Kidney epithelial cell (primary cell): ENCODE measurements at places on chromosomes 1 and 21. TPM values are rescaled to one million over a fixed set of nuclear protein-coding genes. Genes with fewer than 3 reads are reported as not detected.

FAM78B gene
- total RNA-seq: 0.33 and 2.2 TPM in 2 replicates

TMEM81 gene
- total RNA-seq: 3.0 and 3.6 TPM in 2 replicates

DAB1 gene
- total RNA-seq: under 0.01 and 0.25 TPM in 2 replicates

GJA9 gene
- total RNA-seq: not detected in 2 replicates

MTFR1L gene
- 46.3 and 51.0 TPM in 2 replicates for total RNA-seq

TADA1 gene
- total RNA-seq: 14.0 and 17.0 TPM in 2 replicates

HORMAD1 gene
- total RNA-seq: not detected in 2 replicates

LCE3D gene
- total RNA-seq: not detected in 2 replicates

TRIM63 gene
- 0.14 TPM in 1 of 2 replicates, not detected in the other for total RNA-seq

LAX1 gene
- total RNA-seq: not detected in 2 replicates

FTCD gene
- 0.33 TPM in 1 of 2 replicates, not detected in the other for total RNA-seq

C1orf56 gene
- total RNA-seq: 0.71 and 3.0 TPM in 2 replicates

S100A14 gene
- 4.2 and 4.4 TPM in 2 replicates for total RNA-seq

DNA sequence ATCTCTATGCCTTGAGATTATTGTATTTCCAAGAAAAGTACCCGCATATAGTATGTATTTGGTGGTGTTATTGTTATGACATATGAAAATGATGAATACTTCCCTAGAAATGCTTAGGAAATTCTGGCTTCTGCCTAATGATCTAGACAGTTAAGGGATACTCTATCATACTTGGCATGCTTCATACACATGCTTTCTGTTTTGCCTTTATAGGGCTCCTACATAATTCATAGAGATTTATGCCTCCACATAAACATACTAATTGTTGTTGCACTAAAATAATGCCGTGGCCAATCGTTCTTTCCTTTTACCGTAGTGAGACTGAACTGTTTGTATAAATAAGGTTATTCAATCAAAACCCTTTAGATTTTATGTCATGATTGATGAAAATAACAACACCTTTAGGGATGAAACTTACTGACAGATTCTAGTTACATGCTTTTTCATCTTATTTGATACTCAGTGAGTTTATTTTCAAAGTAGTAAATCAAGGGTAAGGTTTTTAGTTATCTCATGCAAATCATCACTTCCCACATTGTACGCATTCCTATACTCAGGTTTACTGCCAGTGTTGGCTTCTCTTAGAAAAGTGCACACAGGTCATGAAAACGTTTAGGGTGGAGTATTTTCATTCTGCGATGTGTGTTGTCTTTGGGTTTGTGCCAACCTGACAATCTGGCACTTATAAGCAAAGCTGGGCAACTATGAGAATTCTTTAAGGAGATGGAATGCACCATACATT lies 40.5 kb upstream of the SCYL3 start:
- DNase-seq: no peak

GRCh38 chr21:42563686-42564085 lies 50.0 kb downstream of the SLC37A1 start:
- no peak for DNase-seq

DNA sequence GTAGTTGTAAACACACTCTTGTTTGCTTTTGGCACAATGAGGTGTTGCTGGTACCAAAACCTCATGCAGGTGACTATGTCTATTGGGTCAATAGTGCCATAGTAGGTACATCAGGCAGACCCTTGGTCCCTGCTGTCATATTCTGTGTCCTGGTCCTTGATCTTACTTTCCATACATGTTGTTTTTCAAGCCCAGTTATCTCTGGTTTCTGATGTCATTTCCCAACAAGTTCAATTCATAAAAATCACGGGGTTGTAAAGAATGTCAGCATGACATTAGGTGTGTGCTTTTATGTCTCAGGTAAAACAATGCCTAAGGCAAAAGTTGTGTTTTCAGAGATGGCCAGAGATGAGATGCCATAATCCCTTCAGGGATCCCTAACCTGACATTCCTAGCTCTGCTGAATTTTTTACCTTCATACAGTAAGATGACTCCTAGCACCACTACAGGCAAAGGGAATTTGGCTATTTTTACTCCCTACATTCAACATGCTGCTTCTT lies 390.3 kb upstream of the PKN2 start:
- no peak for DNase-seq

DNA sequence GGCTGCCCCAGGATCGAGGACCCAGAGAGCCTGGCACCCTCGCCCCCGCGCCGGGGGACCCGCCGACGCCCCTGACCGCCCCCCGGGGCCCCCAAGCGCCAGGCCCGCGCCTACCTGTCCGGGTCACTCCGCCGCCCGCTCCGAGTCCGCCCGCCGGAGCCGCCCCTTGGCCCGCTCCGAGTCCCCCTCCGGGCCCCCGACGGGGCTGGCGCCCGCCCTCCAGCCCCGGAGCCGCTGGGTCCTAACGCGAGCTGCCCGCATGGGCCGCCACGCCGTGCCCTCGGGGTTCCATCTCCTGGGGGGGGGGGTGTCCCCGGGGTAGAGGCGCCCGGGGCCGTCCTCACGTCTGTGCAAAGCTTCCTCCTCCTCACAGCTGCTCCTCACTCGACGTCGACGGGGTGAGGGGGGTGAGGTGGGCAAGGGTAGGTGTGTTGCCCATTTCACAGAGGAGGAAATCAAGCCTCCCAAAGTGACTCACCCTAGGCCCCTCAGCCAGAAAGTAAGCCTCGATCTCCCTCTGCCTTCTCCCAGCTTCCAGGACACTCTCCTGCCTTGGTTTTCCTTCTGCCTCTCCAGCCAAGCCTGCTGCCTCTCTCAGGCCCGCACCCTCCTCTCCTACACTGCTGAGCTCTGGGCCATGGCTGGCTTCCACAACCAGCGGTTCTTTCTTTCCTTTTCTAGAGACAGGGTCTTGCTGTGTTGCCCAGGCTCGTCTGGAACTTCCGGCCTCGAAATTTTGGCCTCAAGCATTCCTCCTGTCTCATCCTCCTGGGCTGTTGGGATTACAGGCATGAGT lies at the start of gene MFAP2:
TSS of gene MFAP2 (minus strand) at position 148 of the 796 bp plus-strand sequence. CDS start 2,347 bp downstream, outside the sequence.
- DNase-seq: no peak

GRCh38 chr1:210213335-210213734 lies 19.3 kb upstream of the SERTAD4 start:
- no peak for DNase-seq

DNA sequence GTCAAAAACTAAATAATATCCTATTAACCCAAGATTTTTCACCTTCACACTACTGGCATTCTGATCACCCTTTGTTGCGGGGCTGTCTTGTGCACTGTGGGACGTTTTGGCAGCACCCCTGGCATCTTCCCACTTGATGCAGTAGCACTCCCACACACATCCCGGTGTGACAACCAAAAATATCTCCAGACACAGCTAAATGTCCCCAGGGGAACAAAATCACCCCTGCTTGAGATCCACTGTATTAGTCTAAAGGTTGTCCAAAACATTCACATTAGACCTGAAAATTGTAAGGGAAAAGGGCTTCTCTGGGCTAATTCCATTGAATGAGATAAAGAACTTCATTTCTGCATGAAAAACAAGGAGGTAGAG lies 37.8 kb downstream of the PLEKHO1 start:
- no peak for DNase-seq

GRCh38 chr1:14113841-14114567 lies 414.0 kb downstream of the PRDM2 start:
- no peak for DNase-seq

GRCh38 chr1:54614563-54614962 lies 8.8 kb downstream of the FAM151A start:
- DNase-seq: no peak

GRCh38 chr1:27154469-27154990 lies 395 bp downstream of the SLC9A1 start:
- no peak for DNase-seq

DNA sequence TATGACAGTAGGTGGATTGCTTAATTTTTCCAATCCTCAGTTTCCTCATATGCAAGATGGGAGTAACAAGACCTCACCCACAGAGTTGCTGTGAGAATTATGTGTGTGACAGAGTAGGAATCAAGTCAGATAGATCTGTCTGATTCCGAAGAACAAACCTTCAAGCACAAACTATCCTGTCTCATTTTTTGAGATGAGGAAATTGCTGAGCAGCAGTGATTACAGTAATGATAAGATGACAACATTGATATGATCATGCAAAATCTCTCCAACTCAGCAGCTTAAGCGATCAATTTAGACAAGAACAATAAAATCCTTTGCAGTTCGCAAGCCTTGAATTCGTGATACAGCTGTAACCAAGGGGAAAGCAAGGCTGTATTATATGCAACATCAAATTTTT lies 474.1 kb downstream of the OMA1 start:
- no peak for DNase-seq

DNA sequence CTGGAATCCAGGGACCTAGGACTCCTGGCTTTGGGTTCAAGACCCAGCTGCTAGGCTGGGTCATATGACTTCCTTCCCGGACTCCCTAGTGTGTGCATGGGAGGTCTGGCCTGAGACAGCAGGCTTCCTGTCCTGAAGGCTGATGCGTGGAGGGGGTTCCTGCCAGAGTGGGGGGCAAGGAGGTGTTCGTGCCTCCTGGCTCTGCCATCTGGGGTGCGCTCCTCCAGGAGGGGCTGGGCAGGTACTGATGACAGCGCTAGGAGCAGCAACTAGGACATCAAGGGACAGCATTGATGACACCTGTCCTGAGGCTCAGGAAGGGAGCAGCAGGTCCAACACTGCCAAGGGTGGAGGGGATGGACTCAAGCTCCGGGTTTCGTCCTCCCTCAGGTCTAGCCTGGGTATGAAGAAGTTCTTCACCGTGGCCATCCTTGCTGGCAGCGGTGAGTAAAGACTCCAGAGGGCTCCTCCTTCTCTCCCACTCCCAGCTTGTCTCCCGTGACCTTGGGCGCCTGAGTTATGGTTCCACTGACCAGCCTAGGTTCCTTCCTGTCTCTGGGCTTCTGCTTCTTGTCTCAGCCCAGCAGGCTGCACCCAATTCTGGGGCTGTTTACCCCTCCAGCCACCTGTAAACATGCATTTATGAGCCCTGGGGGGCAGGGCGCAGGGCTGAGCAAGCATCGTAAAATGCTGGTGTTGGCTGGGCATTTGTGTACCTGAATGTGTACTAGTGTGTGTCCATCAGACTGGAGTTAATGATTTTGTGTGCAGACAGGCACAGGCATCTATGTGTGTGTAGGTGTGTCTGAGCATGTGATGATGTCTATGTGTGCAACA lies 871 bp downstream of the PLA2G2F start:
- no peak for DNase-seq

GRCh38 chr1:10338047-10338446 lies 60.8 kb upstream of the PGD start:
- DNase-seq: no peak

- DNase-seq: no peak
These were observed 61.3 kb downstream of the XKR8 start for GRCh38 chr1:28021064-28021463.

GRCh38 chr1:180632326-180633056 lies 669 bp downstream of the XPR1 start:
- no peak for DNase-seq

DNA sequence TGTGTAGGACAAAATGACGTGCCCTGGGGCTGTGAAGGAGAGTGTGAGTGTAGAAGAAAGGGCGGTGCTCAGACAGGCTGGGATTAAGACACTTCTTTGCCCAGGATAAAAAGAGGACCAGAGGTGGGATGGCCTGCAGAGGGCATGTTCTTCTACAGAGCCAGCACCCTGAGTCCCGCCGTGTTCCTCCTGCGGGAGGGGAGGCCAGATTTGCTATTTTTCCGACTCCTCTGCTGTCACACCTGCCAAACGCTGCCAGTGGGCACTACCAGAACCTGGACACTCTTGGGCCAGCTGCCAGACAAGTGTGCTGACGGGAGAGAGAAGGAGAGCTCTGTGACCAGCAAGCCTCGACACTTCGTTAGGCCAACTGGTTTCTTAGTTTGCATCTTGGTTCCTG lies 206.4 kb downstream of the PLD5 start:
- no peak for DNase-seq

- DNase-seq: no peak
These were observed 52.6 kb downstream of the GNG12 start for GRCh38 chr1:67780637-67781036.

- DNase-seq: no peak
These were observed 47.1 kb upstream of the FAM3B start for GRCh38 chr21:41269535-41269934.

DNA sequence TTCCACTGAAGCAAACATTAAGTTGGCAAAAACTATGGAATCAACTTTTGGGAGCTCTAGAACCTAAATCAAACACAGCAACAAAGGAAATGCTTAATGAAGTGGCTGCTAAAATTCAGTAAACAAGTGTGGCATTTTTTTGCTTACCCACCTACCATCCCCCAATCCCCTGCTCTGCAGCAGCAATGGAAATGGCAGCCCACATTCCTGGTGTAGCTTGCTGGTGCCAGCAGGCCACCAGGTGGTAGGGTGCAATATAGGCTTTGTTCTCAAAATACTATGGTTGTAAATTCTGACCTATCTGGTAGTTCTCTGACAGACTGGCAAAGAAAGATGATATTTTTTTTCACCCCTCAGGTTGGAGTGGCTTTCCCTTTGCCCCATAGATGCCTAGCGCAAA lies 42.8 kb downstream of the SHCBP1L start:
- no peak for DNase-seq

- DNase-seq: no peak
These were observed 132.9 kb upstream of the NRIP1 start for GRCh38 chr21:15197696-15198095.

DNA sequence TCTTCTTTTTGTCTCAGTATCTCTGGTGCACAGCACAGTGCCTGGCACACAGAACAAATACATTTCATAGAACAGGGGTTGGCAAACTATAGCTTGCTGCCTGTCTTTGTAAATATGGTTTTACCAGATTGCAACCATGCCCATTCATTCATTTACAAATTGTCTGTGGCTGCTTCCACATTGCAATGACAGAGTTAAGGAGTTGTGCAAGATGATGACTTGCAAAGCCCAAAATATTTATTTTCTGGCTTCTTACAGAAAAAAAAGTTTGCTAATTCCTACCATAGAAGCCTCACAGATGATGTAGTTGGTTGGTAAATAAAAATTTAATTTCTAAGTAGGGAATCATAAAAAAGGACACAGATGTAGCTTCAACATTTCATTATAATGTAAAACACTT lies 11.2 kb upstream of the HMGB4 start:
- no peak for DNase-seq

- DNase-seq: no peak
These were observed 67.1 kb upstream of the KIF26B start for GRCh38 chr1:245087723-245088122.

- DNase-seq: no peak
These were observed 132.1 kb downstream of the RHOU start for GRCh38 chr1:228867108-228867950.

DNA sequence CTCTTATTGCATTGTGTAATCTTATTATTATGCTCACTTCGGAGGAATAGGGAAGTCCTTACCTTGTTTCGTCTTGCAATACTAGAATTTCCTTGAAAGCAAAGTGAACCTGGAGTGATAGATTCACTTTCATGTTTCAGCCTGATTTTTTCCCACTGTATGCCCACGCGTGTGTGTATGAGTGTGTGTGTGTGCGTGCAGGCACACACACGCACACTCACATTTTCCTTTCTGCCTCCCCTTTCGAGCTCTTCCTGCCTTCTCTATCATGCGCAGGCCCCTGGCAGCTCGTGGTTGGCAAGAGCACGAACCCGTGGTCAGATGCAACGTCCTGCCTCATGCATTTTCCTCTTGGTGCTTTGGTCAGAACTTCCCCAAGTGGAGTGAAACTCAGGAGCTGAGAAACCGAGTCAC lies at the start of gene GCSAML:
TSS of gene GCSAML (plus strand) at position 366 of the 414 bp plus-strand sequence. CDS start 58 bp downstream, outside the sequence.
- no peak for DNase-seq

- DNase-seq: no peak
These were observed 16.0 kb upstream of the SMYD2 start for GRCh38 chr1:214264976-214265375.
